LHCN-M2 (cell line): ENCODE measurements at places on chromosomes 12 and 14. TPM values are rescaled to one million over a fixed set of nuclear protein-coding genes. Genes with fewer than 3 reads are reported as not detected.
A peak's percentile ranks its signal among the peaks of the same experiment; 100 is the strongest.

TAS2R30 gene
- total RNA-seq: 0.32 and 0.57 TPM in 2 replicates

DNA sequence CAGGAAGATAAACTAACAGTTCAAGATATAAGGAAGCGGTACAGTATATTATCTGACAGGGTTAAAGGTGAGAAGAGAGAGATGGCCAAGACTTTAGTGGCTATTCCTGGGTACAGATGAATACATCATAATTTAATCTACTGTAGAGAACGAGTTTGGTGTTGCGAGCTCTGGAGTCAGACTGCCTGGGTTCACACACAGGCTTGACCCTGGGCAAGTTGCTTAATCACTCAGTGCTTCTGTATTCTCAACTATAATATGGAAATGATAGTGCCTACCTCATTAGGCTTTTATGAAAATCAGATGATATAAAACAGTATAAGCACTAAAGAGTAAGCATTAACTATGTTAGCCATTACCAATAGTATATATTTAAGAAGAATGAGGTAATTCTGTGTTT lies 3.5 kb downstream of the PPM1H start:
- no peak for DNase-seq

KRT82 gene
- total RNA-seq: not detected in 2 replicates

DNA sequence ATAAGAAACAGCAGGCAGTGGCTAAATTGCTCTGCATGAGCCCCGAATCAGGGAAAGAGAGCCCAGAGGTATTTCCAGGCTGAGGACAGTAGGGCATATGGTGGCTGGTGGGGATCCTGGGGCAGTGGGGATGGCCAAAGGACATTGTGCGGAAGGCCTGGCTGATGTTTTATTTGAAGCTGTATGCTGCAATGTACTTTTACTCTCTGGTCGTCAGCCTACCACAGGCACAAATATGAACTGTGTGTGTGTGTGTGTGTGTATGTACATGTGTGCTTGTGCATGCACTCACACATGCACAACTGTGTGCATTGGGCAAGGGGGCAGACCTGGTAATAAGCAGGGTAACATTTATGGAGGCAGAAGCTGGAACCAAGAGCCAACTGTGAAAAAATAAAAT lies 74.7 kb upstream of the GZMB start:
- no peak for DNase-seq

GRCh38 chr12:123056053-123056452 lies 75.6 kb downstream of the ARL6IP4 start:
- peak; percentile 51 for DNase-seq
